ENCODE measurements at places on chromosomes 2 and 18. TPM values are rescaled to one million over a fixed set of nuclear protein-coding genes. Genes with fewer than 3 reads are reported as not detected.
A peak's percentile ranks its signal among the peaks of the same experiment; 100 is the strongest.

GRCh38 chr18:11458447-11458846, 150.9 kb upstream of the SLC35G4 start:
- DNase-seq = no peak

GRCh38 chr2:202299712-202300111, 34.1 kb downstream of the NOP58 start:
- DNase-seq = no peak

DNA sequence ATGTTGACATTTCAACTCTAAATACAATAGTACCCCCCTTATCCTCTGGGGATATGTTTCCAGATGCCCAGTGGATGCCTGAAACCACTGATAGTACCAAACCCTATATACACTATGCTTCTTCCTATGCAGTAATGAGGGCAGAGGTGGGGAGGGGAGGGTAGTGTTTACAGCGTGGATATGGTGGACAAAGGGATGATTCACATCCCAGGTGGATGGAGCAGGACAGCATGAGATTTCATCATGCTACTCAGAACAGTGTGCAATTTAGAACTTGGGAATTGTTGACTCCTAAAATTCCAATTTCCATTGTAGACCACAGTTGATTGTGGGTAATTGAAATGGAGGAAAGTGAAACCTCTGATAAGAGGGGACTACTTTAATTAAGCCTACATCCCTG, 75.4 kb downstream of the TSN start:
- no peak for DNase-seq

- no peak for DNase-seq
Observed at GRCh38 chr2:161199912-161200701, 39.9 kb downstream of the TANK start.

DNA sequence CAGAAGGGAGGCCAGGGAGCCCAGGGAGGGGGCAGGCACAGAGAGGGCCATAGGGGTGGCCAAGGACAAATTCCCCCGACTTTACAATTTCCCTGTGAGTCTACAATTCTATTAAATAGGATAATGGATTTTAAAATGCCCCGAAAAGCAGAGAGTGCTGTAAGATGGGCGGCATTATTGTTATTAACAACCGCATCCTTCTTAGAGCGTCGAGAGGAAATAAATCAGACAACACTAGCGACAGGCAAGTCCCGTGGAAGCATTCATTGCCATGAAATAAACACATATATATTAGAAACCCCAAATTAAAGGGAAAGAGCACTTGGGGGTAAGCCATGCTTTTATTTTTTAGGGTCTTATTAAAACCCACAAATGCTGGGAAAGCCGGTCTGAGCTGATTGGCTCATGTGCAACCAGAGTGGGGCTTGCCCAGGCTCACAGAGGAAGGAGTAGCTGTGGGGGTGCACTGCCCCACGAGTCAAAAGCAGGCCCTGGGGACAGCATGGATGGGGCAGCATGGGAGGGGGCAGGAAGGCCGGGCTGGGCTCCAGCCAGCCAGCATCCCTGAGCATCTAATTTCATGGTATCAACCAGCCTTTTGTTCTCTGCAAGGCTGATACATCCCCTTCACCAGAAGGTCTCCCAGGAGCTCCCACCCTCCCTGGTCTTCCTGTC, 187.1 kb downstream of the CELF4 start:
- DNase-seq = no peak

DNA sequence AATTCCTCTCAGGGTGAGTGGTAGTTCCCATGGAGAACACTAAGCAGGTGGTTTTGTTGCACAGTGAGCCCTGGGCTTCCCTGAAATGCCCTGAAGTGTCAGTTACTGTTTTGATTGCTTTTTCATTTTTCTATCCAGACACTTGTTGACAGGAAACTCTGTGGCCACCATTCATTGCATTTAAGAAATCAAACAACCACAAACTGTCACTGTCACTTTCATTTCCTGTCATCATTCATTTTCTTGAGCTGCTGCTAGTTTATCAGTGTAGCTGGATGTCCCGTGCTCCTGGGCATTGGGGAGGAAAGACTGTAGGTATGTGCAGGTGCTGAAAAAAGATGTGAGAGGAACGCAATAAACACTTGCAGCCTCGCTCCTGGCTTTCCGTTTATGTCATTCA, 891.6 kb upstream of the ZEB2 start:
- DNase-seq = peak; percentile 36

GRCh38 chr2:10395893-10396292, 52.2 kb downstream of the ODC1 start:
- DNase-seq = no peak

- no peak for DNase-seq
Observed at GRCh38 chr2:9146646-9147045, 60.0 kb upstream of the ASAP2 start.

GRCh38 chr2:219500135-219500534, 1.4 kb downstream of the GMPPA start:
- DNase-seq = no peak

DNA sequence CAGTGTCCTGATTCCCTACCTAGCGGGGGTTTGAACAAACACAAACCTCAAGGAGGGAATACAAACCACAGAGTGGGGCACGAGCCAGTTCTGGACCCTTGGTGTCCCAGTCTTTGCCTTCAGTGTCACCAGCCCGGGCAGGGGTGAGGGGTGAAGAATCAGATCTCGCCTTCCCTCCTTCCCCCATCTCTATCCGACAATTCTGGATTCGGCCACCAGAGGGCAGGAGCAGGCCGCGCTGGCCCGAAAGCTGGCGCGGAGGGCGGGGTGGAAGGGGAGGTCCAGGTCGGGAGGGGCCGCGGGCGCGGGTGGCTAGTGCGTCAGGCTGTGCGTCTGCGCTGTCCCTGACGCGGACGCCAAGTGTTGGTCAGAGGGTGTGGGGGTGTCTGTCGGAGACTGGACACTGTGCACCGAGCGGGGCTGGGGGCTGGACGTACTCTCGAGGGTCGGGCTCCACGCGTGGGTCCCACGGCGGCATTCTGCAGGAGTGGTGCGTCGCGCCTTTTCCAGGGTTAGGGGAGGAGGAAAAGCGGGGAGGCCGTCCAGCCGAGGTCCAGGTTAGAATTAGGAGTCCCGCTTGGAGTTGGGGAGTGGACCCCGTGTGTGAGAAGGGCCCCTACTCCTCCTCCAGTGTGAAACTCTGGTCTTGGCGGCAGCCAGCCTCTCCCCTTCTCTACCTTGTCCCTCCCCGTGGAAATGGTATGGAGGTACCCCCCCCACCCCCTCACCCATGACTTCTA, 2.9 kb upstream of the CRYBA2 start:
- DNase-seq = peak; percentile 63

DNA sequence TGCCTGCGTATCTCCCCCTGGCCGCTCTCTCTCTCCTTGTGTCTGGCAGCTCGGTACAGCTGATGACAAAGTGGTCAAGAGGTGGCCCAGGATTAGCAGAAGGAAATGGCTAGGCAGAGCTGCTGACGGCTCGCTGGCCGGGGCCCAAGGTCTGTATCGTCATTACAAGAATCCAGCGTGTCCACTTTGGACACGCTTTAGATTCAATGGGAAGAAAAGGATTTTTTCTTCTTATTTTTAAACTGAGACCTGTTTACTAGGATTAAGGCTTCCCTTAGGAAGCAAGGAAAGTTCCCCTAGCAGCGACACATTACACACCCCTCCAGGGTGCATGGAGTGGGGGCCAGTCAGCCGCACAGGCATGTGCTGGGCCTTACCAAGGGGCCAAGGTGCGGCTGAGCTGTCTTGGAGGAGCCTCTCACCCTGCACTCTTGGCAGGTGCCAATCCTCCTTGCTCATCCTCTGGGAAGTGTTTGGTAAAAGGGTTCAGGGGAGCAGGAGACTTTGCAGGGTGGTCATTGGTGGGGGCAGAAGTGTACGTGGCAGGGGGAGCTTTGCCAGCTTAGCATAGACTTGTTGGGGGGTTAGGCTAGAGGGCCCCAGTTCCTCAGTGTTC, 76.8 kb downstream of the POLR1A start:
- DNase-seq = no peak

DNA sequence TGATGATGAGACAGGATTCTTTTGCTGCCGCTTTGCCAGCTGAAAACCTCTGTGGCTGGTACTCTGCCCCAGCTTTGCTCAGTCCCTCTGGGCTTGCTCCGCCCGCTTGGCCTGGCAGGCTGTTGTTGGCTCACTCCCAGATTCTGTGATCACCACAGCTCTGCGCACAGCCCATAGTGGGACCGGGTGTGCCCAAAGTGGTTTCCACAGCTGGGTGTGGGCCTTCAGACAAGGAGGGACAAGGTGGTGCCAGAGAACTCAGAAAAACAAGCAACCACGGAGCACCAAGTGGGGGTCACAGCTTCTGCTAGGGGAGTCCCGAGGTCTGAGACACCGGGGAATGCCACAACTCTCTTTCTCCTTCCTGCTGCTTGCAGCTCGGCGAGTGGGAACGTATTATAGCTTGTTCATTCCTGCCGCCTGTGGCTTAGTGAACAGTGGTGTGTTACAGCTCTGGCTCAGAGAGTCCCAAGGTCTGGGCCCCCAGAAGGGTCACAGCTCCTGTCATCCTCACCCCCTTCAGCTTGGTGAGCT, 9.2 kb upstream of the KYNU start:
- no peak for DNase-seq

Gene UPP2
- total RNA-seq = not detected

Gene TCF7L1
- not detected for total RNA-seq

Gene FARP2
- 32.8 TPM for total RNA-seq

All from CD8-positive, alpha-beta memory T cell (primary cell).